Heart left ventricle (tissue), 16 donors: ENCODE measurements at places on chromosomes 3 and 15. TPM values are rescaled to one million over a fixed set of nuclear protein-coding genes. Genes with fewer than 3 reads are reported as not detected.

DNA sequence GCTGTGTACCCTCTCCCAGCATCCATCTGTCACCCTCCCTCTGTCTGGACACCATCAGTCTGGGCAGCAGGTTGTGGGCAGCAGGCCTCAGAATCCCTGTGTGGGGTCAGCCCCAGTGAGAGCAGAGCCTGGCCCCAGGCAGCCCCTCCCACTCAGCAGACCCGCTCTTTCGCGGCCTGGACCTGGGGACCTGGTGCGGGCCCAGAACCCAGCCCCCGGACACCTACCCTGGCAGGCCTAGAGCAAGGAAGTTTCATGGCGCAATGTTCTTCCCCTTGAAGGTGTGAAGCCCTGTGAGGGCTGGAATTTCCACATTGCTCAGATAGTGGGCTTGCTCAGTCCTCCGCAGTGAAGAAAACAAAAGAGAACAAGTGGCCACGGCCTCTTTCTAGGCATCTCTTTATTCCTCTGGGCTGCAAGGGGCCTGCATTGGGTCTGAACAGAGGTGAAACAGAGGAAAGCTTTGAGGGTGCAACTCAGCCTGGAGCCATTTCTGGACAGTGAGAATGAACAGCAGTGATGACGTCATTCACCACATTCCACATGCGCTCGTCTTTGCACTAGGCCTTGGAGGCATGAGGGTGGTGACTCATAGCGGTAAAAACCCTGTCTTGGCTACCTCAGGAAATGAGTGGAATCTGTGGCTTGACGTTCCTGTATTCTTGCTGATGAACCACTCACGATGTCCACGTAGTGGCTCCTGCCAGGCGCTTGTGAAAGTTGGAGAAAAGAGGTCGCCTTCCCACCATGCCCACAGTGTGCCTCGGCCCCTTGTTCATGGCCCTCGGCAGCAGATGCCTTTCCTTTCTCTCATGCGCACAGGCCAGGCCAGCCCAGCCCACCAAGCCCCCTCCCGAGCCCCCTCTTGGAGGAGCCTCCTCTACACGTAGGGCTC lies 66.1 kb downstream of the SLC30A4 start:
- no peak overlapping the region for H3K4me3 ChIP-seq
- H3K36me3 ChIP-seq: no peaks in the 10 kb centered on the region
- no peaks in the 10 kb centered on the region for H3K4me1 ChIP-seq

DNA sequence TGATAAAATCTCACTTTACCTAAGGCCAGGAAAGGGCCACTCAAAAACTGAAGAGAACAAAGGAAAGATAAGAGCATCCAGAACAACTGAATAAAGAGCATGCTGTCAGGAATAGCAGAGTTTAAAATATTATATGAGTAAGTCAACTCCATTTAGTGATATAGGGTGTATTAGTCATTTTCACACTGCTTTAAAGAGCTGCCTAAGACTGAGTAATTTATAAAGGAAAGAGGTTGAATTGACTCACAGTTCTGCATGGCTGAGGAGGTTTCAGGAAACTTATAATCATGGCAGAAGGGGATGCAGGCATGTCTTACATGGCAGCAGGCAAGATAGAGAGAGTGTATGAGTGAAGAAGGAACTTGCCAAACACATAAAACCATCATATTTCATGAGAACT lies 778.0 kb upstream of the NECTIN3 start:
- H3K27me3 ChIP-seq: no peaks in the 10 kb centered on the region
- H3K36me3 ChIP-seq: no peaks in the 10 kb centered on the region
- no peak overlapping the region for H3K4me3 ChIP-seq
- no peak for DNase-seq

DNA sequence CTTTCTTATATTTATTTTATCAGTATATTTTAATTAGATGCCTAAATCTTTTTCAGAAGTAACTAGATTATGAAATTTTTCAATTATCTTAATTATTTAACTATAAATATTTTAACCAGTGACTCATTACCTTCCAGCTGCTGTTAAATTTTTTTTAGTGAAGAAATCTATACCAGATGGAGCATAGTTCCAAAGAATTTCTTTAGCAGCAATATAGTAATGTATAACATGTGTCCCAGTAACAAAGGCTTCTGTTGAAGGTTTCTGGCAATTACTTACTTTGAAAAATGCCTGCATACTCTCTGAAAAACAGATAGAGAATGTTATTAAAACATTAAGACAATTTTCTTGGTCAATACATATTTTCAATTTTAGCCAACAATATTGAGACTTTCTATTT lies 45.1 kb upstream of the CP start:
- DNase-seq: no peak
- no peak overlapping the region for H3K4me3 ChIP-seq

GRCh38 chr15:63912061-63912615 lies 78.4 kb upstream of the HERC1 start:
- peaks cover 45% of the 10 kb centered on the region for H3K4me1 ChIP-seq
- H3K36me3 ChIP-seq: peaks cover 14% of the 10 kb centered on the region
- H3K4me3 ChIP-seq: no peak overlapping the region
- H3K27me3 ChIP-seq: no peaks in the 10 kb centered on the region

DNA sequence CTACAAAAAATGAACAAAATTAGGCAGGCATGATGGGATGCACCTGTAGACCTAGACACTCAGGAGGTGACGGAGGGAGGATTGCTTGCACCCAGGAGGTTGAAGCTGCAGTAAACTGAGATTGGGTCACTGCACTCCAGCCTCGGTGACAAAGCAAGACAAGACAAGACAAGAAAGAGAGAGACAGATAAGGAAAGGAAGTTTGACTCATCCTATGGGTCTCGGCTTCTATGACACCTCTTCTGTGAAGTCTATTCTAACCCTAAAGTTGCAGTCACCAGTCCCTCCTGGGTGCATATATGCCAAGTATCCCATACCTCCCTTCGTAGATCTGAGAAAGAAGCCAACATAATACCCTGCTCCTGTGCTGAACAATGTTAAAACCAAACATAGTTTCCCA lies 7.9 kb upstream of the ZMAT3 start:
- no peaks in the 10 kb centered on the region for H3K4me1 ChIP-seq
- H3K36me3 ChIP-seq: no peaks in the 10 kb centered on the region
- no peak overlapping the region for H3K4me3 ChIP-seq
- H3K27ac ChIP-seq: no peak overlapping the region

ISLR gene
- 22.7 TPM for total RNA-seq

EPHB3 gene
- total RNA-seq: 1.8 TPM
